ENCODE measurements at places on chromosomes 4 and X.

DNA sequence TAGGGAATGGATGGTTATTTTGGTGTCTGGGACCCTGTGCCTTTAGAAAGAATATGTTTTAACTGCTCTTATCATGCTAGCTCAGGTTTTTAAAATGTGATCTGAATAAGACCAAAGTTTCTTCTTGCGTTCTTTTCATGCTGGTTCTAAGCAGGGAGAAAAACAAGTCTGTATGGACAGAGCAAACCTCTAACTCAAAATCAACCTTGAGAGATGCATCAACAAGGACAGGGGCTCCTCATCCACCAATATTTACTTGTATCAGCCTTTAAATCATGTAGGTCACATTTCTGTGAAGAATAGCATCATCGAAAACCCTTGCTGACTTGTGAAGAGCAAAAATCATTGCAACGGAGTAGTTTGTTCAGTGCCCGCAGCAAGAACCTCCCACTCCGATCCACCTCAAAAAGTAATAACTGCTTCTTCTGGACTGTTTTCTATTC, 1.2 kb downstream of the ATP10D start:
- peak; percentile 41 for DNase-seq

DNA sequence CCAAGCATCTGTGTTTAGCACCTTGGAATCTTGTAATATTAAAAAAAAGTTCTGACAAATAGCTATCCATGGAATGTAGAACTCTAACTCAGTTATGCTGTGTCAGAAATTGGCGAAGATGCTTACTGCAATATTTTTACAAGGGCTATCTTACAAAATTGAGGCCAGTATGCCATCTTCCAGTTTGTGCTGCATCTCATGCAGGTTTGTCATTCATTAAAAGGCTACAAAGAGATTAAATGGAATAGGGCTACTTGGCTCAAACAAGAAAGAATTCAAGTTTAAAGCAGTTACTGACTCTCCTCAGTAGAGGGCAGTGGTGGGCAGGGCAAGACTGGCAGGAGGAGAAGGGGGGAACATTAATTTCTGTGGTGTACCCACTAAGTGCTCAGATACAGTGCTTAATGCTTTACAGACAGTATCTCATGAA, 66.5 kb downstream of the SHROOM4 start:
- DNase-seq = peak; percentile 41

GRCh38 chrX:46597771-46598170, 24.2 kb downstream of the CHST7 start:
- no peak for DNase-seq

DNA sequence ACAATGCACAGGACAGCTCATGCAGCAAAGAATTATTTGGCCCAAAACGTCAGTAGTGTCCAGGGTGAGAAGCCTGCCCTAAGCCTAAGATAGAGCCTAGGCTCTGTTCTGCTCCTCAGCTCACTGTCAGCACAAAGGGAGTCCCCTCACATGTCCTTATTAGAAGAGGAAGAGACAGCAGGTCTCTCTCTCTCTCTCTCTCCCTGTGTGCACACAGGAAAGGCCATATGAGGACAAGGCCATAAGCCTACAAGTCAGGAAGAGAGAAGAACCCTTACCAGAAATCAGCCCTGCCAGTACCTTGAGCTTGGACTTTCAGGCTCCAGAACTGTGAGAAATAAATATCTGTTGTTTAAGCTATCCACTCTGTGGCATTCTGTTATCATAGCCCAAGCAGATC, 20.4 kb downstream of the FAM184B start:
- no peak for DNase-seq

GRCh38 chrX:154750301-154751202, at the start of gene GAB3:
TSS of gene GAB3 (minus strand) at chrX:154751077. CDS start at chrX:154751025, 52 bp downstream.
- peak; percentile 39 for DNase-seq

DNA sequence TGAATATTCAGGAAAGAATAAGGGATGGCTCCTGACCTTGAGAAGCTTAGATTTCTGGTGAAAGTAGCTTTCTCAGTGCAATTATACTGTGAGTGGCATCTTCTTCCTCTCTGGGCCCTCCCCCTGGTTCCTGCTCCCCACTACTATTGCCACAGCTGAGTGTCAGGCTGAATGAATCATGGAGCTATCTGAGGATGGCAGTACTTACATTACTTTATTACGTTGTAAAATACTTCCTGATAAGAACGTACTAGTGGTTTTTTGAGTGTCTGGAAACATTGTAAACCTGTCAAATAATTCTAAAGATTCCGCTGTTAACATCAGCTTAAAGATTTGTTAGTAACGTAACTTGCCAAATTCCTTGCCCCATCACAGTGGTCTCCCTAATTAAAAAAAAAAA, 36.2 kb downstream of the ARHGAP10 start:
- DNase-seq = no peak

- no peak for DNase-seq
These were observed 29.3 kb upstream of the PTPN13 start for GRCh38 chr4:86564795-86565194.

- no peak for DNase-seq
These were observed 62.4 kb downstream of the ARHGAP10 start for GRCh38 chr4:147794314-147794680.

GRCh38 chr4:158860856-158861255, 92.0 kb downstream of the FNIP2 start:
- DNase-seq = no peak

DNA sequence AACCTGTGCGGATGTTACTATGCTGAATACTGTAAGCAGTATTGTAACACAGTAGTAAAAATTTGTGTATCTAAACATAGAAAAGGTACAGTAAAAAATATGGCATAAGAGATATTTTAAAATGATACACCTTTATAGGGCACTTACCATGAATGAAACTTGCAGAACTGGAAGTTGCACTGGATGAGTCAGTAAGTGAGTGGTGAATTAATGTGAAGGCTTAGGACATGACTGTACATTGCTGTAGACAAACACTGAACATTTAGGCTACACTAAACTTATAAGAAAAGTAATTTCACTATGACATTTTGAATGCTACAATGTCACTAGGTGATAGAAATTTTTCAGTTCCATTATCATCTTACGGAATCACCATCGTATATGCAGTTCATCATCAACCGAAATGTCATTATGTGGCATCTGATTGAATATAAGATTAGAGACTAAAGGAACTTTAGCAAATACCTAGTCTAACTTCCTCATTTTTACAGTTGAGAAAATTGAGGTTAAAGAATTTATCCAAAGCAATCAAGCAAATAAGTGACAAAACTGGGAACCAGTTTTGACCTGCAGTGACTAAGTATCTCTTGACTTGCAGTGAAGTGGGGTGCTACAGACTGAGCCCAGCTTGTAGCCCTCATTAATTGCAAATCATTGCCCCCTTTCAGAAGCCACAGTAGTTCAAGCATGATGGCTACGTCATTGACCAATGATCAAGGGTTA, 55.3 kb downstream of the EGF start:
- DNase-seq = no peak

DNA sequence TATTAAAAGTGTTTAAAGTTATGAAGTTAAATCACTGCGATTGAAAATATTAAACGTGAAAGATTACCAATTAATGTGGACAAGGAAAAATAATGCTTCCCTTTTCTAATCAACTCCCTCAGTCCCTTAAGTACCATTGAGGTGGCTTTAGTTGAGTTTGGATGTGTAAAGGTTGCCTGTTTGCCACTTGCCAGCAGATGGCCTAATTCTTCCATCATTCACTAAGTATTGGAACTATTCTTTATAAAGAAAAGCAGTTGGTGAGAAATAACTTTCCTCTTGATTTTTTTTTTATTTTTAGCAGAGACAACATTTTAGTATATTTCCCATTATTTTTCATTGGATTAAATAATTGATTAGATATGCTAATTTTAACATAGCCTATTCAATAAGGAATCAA, 295.9 kb upstream of the TACR3 start:
- DNase-seq = no peak

- peak; percentile 95 for DNase-seq
These were observed 1.6 kb downstream of the PRICKLE3 start for GRCh38 chrX:49184294-49185281.

DNA sequence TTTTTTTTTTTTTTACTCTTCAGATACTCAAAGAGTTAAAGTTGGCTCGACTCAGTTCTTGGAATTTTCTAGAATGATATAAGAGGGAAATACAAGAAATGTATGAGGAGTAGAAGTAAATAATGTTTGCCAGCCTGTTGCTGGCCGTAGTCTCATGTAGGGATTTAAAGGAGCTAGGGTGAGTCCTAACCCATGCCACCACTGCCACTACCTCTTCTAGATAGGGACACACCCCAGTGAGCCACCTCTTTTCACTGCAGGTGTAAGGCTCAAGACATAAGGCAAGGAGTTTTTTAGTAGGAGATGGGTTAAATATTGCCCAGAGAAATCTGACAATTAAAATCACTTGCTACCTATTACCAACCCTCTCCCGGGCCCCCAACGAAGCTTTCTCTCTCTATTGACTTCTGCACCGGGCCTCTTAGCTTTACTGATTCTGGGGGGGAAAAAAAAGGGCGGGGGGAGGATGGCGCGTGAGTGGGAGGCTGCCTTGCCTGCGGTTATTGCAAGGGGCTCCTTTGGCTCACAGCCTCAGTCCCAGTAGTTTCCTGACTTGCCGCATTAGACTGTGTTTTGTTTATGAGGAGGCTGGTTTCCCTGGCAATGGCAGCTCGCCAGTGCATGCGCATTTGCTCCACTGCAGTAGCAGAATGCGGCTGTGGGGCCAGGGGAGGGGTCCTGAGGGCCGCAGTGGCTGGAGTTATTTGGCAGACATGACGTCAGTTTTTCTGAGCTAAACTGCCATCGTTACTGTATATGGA, 3.0 kb downstream of the LINC00632 start:
- DNase-seq = peak; percentile 83

DNA sequence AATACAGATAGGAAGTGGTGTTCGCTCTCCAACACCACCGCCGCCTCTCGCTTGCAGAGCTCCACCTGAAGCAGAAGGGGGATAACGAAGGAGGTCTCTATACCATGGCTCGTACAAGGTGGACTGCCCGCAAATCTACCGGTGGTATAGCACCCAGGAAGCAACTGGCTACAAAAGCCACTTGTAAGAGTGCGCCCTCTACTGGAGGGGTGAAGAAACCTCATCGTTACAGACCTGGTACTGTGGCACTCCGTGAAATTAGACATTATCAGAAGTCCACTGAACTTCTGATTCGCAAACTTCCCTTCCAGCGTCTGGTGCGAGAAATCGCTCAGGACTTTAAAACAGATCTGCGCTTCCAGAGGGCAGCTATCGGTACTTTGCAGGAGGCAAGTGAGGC, 5.2 kb upstream of the BMP15 start:
- peak; percentile 31 for DNase-seq

DNA sequence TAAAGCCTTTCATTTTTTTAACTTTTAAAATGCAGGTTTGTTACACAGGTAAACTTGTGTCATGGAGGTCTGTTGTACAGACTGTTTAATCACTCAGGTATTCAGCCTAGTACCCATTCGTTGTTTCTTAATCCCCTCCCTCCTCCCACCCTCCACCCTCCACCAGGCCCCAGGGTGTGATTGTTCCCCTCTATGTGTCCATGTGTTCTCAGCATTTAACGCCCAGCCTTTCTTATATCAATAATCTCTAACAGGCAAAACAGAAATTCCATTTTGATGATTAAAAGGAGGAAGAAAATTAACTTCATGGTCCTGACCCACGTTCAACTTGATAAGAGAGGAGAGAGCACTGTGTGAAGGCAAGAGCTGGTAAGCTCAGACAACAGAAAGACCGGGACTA, 75.1 kb downstream of the TSPAN5 start:
- no peak for DNase-seq

GRCh38 chr4:185889585-185889984, 77.6 kb upstream of the SORBS2 start:
- no peak for DNase-seq

DNA sequence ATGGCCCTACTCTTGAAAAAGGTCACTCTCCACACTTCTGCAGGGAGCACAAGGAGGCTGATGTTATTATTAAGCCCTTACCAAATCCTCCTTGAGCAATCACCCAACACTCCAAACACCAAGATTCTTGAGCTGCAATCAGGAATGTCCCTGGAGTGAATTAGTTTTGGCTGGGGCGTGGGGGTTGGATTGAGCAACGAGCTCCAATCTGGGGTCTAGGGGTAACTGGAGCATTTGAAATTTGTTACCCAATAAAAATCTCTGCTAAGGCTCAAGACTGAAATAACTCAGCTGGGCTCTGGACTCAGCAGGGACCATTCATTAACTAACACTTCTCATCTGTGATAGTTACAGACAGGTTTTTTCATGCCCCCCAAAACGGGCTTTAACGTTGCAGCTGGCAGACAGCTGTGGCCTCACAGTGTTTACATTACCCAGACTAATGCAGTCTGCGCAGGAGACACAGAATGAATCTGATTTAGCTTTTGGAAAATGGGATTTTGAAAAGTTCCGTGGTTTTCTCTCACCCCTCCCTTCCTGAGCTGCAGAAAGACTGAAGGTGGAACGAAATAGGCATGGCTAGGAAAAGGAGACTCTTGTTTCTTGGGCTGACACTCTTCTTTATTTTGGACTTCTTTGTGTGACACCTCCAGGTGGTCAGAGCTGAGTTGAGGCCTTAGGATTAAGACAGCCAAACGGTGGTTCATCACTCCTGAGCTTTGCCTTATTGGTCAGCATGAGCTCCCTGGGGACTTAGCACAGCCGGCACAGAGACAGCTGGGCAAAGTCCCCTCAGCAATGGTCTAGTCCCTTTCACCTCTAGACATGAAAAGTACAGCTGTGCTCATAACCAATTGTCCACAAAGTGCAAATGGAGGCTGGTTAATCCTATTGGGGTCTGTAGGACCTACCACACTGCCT, 26.6 kb downstream of the PLAC1 start:
- DNase-seq = no peak

- DNase-seq = no peak
These were observed 34.8 kb downstream of the SMPX start for GRCh38 chrX:21723084-21723483.

- no peak for DNase-seq
These were observed 30.3 kb upstream of the C4orf50 start for GRCh38 chr4:6048537-6048936.

DNA sequence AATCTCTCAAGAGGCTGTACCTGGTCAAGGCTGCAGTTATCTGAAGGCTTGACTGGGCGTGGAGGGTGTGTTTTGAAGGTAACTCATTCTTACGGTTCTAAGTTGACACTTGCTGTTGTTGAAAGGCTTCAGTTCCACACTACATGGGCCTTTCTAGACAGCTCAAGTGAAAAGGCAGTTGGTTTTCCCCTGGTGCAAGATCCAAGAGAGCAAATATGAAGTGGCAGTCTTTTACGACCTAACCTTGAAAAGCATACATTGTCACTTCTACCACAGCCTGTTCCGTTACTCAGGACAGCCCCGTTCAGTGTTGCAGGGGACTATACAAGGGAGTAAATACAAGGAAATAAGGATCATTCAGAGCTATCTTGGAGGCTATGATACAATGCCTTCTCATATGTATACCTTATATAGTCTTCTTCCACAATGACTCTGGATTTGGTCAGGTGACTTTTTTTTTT, 46.2 kb downstream of the PDS5A start:
- no peak for DNase-seq

DNA sequence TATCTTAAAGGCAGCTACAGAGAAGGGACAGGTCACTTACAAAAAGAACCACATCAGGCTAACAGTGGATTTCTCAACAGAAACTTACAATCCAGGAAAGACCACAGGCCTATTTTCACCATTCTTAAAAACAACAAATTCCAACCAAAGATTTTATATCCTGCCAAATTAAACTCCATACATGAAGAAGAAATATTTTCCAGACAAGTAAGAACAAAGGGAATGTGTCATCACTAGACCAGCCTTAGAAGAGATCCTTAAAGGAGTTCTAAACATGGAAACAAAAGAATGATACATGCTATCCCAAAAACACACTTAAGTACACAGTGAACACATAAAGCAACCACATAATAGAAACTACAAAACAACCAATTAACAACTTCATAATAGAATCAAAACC, 105.6 kb downstream of the ANXA10 start:
- DNase-seq = no peak

All from HAP-1 (cell line).